ENCODE measurements at places on chromosomes 11 and 22. TPM values are rescaled to one million over a fixed set of nuclear protein-coding genes. Genes with fewer than 3 reads are reported as not detected.

DNA sequence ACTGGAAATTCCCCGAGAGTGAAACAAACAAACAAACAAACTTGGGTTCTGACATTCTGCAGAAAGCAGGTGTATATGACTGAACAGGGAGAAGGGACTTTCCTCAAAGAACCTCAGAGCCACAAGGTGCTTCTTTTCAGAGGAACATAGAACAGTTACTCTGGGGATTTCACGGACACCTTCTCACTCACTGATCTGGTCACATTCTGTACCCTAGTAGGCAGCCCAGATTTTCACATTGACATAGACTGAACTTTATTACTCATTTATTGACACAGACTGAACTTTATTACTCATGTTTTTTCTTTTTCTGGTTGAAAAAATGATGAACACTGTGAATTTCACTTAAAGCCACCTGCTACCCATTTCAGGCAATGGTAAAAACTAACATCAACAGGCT, 263.0 kb downstream of the OPCML start:
- DNase-seq: no peak

GRCh38 chr22:27857443-27857842, 55.9 kb upstream of the MN1 start:
- no peak for DNase-seq

Gene DDTL
- total RNA-seq: 1.6 TPM

- peak; percentile 58 for DNase-seq
These were observed 26.1 kb downstream of the ABTB2 start for GRCh38 chr11:34331736-34332135.

GRCh38 chr11:62923601-62924411, 2.6 kb upstream of the CHRM1 start:
- DNase-seq: no peak

Gene CARD10
- total RNA-seq: 46.0 TPM

GRCh38 chr11:114073007-114073827, 13.7 kb downstream of the ZBTB16 start:
- DNase-seq: no peak

- no peak for DNase-seq
These were observed 70.3 kb downstream of the MAML2 start for GRCh38 chr11:96272529-96273222.

GRCh38 chr11:118304568-118305248, at the start of gene CD3E:
Gene CD3E (plus strand): TSS chr11:118304730. CDS start chr11:118304953, 223 bp downstream.
- no peak for DNase-seq

- peak; percentile 34 for DNase-seq
These were observed 17.5 kb downstream of the TMPRSS6 start for GRCh38 chr22:37091994-37092393.

- DNase-seq: no peak
These were observed 22.2 kb downstream of the PTPRJ start for GRCh38 chr11:48002561-48002960.

GRCh38 chr11:120062561-120062930, 75.4 kb downstream of the TRIM29 start:
- no peak for DNase-seq

DNA sequence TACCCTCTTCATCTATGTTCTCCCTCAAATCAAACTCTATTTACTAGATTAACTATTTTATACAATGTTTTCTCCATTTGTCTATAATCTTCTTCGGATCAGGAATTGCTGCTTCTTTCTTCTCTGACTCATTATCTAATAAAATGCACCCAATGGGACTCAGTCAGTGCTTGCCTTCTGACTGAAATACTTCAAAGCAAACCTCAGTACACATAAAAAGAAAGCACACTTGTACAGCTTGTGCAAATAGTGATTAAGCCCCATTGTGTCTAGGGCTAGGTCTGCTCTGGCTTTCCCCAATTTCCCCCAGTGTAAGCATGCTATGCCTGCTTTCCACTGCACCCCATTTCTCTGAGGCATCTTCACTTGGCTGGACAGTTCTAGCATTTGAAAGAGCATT, 118.6 kb upstream of the C11orf87 start:
- DNase-seq: no peak

- DNase-seq: no peak
These were observed 103.6 kb upstream of the OR9G4 start for GRCh38 chr11:56852131-56852530.

GRCh38 chr11:61996933-61997332, 29.5 kb upstream of the FTH1 start:
- DNase-seq: no peak

- DNase-seq: no peak
These were observed 5.0 kb downstream of the SLC39A13 start for GRCh38 chr11:47413351-47413750.

- DNase-seq: no peak
These were observed 1.4 kb downstream of the ALG12 start for GRCh38 chr22:49916831-49917230.

- peak; percentile 64 for DNase-seq
These were observed 203.8 kb downstream of the CASP12 start for GRCh38 chr11:104694259-104695064.
